ENCODE measurements at places on chromosomes 12 and 14. TPM values are rescaled to one million over a fixed set of nuclear protein-coding genes. Genes with fewer than 3 reads are reported as not detected.

TOMM20L gene
- not detected for total RNA-seq

CPNE6 gene
- total RNA-seq = not detected

SLC6A13 gene
- not detected for total RNA-seq

OTOGL gene
- not detected for total RNA-seq

LBHD2 gene
- total RNA-seq = not detected

TEX22 gene
- 0.21 TPM for total RNA-seq

NXPH4 gene
- total RNA-seq = 1.9 TPM

HNF1A gene
- not detected for total RNA-seq

DHRS2 gene
- total RNA-seq = not detected

METTL3 gene
- total RNA-seq = 71.6 TPM

LRP1 gene
- total RNA-seq = 44.5 TPM

RTL1 gene
- total RNA-seq = not detected

HSPA2 gene
- 3.4 TPM for total RNA-seq

GZMB gene
- total RNA-seq = 0.21 TPM

LRTM2 gene
- total RNA-seq = not detected

KRT78 gene
- total RNA-seq = 1.3 TPM

MAP3K9 gene
- 19.3 TPM for total RNA-seq

CCDC196 gene
- total RNA-seq = not detected

TMEM179 gene
- not detected for total RNA-seq

KRT86 gene
- 0.21 TPM for total RNA-seq

HOXC6 gene
- 0.48 TPM for total RNA-seq

RFX4 gene
- not detected for total RNA-seq

MORN3 gene
- 0.21 TPM for total RNA-seq

SLC6A15 gene
- total RNA-seq = 31.8 TPM

B4GALNT1 gene
- total RNA-seq = not detected

SLC4A8 gene
- 0.48 TPM for total RNA-seq

FAM181A gene
- not detected for total RNA-seq

HOXC12 gene
- total RNA-seq = not detected

DIO3 gene
- not detected for total RNA-seq

NEUROD4 gene
- total RNA-seq = not detected

MYO1A gene
- total RNA-seq = under 0.01 TPM

NTF3 gene
- not detected for total RNA-seq

MFAP5 gene
- 11.5 TPM for total RNA-seq

RNASE3 gene
- total RNA-seq = not detected

ACSS3 gene
- 2.9 TPM for total RNA-seq

RPGRIP1 gene
- total RNA-seq = not detected

CCDC197 gene
- total RNA-seq = not detected

CRADD gene
- 17.9 TPM for total RNA-seq

RNF212B gene
- not detected for total RNA-seq

LAG3 gene
- not detected for total RNA-seq

NAV3 gene
- 5.8 TPM for total RNA-seq

TAS2R10 gene
- 0.24 TPM for total RNA-seq

Measured in tracheal epithelial cell (primary cell).